CD4-positive, alpha-beta memory T cell (primary cell): ENCODE measurements at places on chromosomes 5 and 9. TPM values are rescaled to one million over a fixed set of nuclear protein-coding genes. Genes with fewer than 3 reads are reported as not detected.
A peak's percentile ranks its signal among the peaks of the same experiment; 100 is the strongest.

CYSTM1 gene
- 6.3 TPM for total RNA-seq

MED27 gene
- 15.6 TPM for total RNA-seq

CORO2A gene
- 8.3 TPM for total RNA-seq

KIAA1958 gene
- total RNA-seq, result 5.1 TPM

PROB1 gene
- 1.2 TPM for total RNA-seq

CACNA1B gene
- not detected for total RNA-seq

DNA sequence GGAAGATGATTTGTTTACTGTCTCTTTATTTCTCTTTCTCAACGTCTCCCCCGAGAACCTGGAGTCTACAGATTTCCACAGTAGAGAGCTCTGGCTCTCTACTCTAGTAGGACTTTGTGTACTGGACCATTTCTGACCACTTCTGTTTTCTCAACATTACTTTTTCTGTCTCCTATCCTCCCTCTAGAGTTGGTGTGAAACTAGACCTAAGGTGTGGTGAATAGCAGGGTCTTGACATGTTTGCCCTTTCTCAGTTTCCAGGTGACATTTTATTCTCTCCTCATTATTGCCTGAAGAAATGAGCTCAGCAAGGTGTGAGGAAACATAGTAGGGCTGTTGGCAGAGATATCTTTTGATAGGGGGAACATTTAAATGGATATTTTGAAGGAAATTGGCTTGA lies 62.1 kb upstream of the IL6ST start:
- H3K36me3 ChIP-seq, result no peaks in the 10 kb centered on the region
- no peak overlapping the region for H3K4me3 ChIP-seq
- H3K4me1 ChIP-seq, result peaks cover 80% of the 10 kb centered on the region
- no peak for DNase-seq

DNA sequence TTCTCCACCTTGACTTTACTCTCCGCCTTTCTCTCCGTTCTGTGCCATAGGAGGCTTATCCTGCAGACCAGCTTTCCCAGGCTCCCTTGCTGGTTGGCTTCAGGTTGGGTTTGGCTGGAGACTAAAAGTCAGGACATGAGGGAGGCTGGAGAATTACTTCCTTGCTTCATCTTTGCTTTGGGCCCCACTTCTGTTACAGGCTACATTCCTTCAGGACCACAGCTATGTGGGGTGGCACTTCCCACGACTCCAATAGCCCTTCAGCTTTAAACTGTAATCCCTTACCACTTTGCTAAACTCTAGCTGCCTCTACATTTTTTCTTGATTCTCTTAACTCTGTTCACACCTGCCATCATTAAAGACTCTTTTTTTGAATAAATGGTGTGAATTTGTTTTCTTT lies 186.7 kb upstream of the NR4A3 start:
- DNase-seq, result no peak
- H3K36me3 ChIP-seq, result no peaks in the 10 kb centered on the region

- no peaks in the 10 kb centered on the region for H3K36me3 ChIP-seq
- DNase-seq, result peak; percentile 55
- H3K4me3 ChIP-seq, result peak overlapping the region; percentile 24
- no peak overlapping the region for H3K27ac ChIP-seq
- H3K4me1 ChIP-seq, result peaks cover 39% of the 10 kb centered on the region
Observed at GRCh38 chr9:97848480-97849237, 4.4 kb upstream of the FOXE1 start.

DNA sequence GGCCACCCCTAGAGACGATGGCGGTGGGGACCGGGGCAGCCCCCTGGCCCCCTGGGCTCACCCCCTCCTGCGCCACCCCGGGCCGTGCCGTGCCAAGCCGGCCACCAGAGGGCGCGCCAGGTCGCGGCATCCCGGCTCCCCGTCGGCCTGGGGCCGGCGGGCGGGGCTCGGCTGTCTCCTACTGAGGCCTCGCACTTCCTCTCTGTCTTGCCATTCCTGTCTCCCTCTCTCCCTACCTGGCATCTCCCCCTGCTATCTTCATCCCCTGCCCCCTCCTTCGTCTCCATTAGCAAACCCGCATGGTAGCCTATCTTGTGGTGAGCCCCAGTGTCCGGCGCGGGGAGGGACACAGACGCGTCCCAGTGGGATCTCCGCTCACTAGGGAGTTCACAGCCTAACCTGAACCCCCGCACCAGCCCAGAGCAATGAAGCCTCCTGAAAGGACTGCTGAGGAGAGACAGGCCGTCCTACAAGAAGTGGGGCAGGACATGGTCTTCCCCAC lies 29.8 kb upstream of the FABP6 start:
- H3K4me3 ChIP-seq, result no peak overlapping the region
- no peak overlapping the region for H3K27ac ChIP-seq
- DNase-seq, result peak; percentile 46
- peaks cover 14% of the 10 kb centered on the region for H3K4me1 ChIP-seq
- H3K36me3 ChIP-seq, result no peaks in the 10 kb centered on the region
- no peaks in the 10 kb centered on the region for H3K27me3 ChIP-seq

DNA sequence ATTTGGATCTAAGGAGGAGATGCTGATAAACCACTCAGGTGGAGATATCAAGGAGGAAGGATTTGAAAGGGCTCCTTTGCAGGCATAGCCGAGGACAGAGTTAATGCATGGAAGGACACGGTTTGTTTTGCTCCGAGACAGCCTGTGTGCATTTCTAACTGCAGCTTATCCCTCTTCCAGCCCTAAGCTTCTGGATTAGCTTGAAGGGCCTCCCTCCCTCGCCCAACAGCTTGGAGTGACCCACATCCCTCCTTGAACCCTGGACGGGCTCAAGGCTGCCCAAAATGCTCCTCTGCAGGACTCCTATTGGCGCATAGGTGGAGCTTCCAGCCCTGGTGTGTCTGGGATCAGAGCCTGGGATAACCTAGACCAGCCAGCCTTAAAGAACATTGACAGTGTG lies 66.7 kb downstream of the PPARGC1B start:
- no peaks in the 10 kb centered on the region for H3K27me3 ChIP-seq
- no peaks in the 10 kb centered on the region for H3K36me3 ChIP-seq
- no peak overlapping the region for H3K27ac ChIP-seq
- H3K4me3 ChIP-seq, result no peak overlapping the region

DNA sequence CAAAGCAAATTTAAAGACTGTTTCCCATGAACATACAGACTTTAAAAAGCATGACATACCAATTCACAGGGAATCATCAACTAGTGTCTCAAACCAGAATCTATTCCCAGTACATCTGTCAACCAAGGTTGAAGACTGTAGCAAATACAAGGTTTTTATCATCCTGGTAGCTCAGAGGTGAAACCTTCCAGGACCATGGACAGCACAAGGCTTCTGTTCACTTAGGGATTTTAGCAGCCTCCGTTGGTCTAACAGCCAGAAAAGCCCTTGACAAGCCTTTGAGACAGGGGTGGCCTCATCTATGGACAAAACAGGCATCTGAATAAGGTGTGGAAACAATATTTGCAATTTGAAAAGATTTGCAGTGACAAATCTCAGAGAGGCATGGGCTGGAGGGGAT lies 119.0 kb downstream of the TRIM32 start:
- no peak overlapping the region for H3K4me3 ChIP-seq
- DNase-seq, result no peak

- H3K27me3 ChIP-seq, result no peaks in the 10 kb centered on the region
- DNase-seq, result no peak
- H3K27ac ChIP-seq, result no peak overlapping the region
- H3K4me1 ChIP-seq, result no peaks in the 10 kb centered on the region
- no peaks in the 10 kb centered on the region for H3K36me3 ChIP-seq
Observed at GRCh38 chr5:53359916-53360517, 120.4 kb upstream of the FST start.

DNA sequence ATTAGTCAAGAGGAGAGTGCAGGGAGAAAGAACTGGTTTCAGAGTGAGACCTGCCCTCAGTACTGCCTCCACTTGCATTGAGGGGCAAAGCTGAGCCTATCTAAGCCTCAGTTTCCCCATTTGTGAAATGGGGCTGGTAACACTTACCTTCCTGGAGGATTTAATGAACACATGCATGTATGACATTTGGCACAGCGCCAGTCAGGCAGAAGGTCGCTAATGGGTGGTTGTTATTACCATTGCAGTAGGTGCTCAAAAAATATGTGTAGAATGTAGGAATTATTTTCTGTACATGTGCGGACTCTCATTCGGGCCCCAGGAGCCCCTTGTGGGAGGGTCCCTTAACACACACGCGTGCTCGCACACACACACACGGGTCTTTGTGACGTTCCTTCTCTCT lies 10.9 kb downstream of the FAT2 start:
- no peaks in the 10 kb centered on the region for H3K36me3 ChIP-seq
- H3K4me3 ChIP-seq, result no peak overlapping the region
- no peak for DNase-seq
- no peaks in the 10 kb centered on the region for H3K27me3 ChIP-seq
- no peaks in the 10 kb centered on the region for H3K4me1 ChIP-seq

DNA sequence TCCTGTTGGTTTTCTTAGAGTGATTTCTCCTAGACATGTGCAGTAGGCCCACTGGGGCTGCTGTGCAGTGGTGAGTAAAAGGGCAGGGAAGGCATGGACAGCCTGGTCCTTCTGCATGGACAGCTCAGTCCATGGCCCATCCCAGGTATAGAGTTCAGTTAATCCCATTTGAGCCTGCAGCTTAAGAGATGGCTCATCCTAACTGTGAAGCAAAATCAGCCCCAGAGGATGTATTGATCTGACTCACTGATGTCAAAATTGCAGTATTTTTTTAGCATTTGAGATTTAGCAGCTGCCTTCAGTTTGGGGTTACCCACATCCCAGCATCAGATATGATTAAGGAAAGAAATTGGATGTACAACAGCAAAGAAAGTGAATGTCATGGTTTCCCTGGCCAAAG lies 93.4 kb downstream of the PDE6A start:
- no peak overlapping the region for H3K27ac ChIP-seq
- H3K36me3 ChIP-seq, result no peaks in the 10 kb centered on the region
- no peaks in the 10 kb centered on the region for H3K4me1 ChIP-seq

DNA sequence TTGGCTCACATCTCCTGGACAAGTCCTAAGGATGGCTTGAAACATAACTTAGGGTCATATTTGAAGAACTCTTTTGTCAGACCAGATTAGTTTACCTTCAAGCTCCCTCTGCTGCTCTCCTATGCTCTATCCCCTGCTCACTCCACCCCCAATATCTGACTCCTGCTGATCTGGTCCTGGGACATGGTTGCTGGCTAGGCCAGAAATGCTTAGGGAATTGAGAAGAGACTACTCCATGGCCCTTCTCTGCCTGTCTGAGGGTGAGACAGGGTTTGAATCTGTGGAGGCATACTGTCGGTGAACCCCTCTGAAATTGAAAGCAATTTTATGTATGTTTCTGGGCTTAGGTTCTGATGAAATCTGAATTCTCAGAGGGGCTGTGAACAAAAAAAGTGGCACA lies 3.3 kb downstream of the OTULIN start:
- no peak overlapping the region for H3K4me3 ChIP-seq
- DNase-seq, result no peak
- no peaks in the 10 kb centered on the region for H3K36me3 ChIP-seq

DNA sequence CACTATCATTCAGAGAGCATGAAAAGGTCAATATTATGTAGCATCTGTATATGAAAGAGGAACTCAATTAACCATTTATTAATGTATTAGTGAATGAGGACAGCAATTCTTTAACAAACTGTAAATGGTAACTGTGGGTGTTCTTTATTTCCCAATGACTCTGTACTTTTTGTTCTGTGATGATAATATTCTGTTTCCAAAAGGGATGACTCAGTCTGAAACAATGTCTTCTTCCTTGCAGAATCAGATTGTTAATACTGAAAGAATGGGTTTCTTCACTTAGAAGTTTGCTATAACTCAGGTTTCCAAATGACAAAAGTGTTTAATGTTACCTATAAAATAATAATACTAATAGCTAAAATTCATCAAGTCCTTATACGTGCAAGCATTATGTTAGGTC lies 1518.7 kb upstream of the WWC1 start:
- no peaks in the 10 kb centered on the region for H3K4me1 ChIP-seq
- H3K36me3 ChIP-seq, result no peaks in the 10 kb centered on the region
- H3K27ac ChIP-seq, result no peak overlapping the region
- DNase-seq, result no peak
- no peak overlapping the region for H3K4me3 ChIP-seq
- no peaks in the 10 kb centered on the region for H3K27me3 ChIP-seq

- H3K27ac ChIP-seq, result no peak overlapping the region
- H3K4me1 ChIP-seq, result no peaks in the 10 kb centered on the region
- H3K27me3 ChIP-seq, result no peaks in the 10 kb centered on the region
Observed at GRCh38 chr5:82019342-82020138, 47.7 kb downstream of the ATG10 start.

- H3K4me1 ChIP-seq, result no peaks in the 10 kb centered on the region
- H3K36me3 ChIP-seq, result no peaks in the 10 kb centered on the region
- no peak for DNase-seq
- H3K4me3 ChIP-seq, result no peak overlapping the region
- H3K27ac ChIP-seq, result no peak overlapping the region
Observed at GRCh38 chr9:122191584-122191983, 31.9 kb downstream of the MORN5 start.

GRCh38 chr5:142814122-142814521 lies 43.9 kb downstream of the ARHGAP26 start:
- H3K27ac ChIP-seq, result no peak overlapping the region
- H3K27me3 ChIP-seq, result no peaks in the 10 kb centered on the region
- H3K36me3 ChIP-seq, result no peaks in the 10 kb centered on the region
- no peaks in the 10 kb centered on the region for H3K4me1 ChIP-seq
- DNase-seq, result no peak
- H3K4me3 ChIP-seq, result no peak overlapping the region

DNA sequence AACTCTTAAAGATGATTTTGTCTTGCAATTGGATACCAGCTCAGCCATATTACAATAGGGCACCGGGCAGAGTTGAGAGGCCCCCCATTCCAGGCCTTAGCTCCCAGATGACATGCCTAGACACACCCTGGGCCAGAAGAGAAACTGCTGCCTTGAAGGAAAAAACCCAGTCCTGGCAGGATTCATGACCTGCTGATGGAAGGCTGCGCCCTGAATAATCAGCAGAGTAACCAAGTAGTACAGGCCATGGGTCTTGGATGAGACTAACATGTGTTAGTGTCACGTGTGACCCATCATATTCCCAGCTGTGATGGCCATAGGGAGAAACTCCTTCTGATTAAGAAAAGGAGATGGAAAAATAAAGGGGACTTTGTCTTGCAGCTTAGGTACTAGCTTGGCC lies 39.0 kb upstream of the DEPDC1B start:
- no peaks in the 10 kb centered on the region for H3K4me1 ChIP-seq
- H3K27me3 ChIP-seq, result no peaks in the 10 kb centered on the region
- no peak for DNase-seq
- H3K36me3 ChIP-seq, result no peaks in the 10 kb centered on the region
- H3K4me3 ChIP-seq, result no peak overlapping the region

- H3K4me3 ChIP-seq, result no peak overlapping the region
- DNase-seq, result no peak
- H3K27me3 ChIP-seq, result no peaks in the 10 kb centered on the region
- no peaks in the 10 kb centered on the region for H3K36me3 ChIP-seq
- no peaks in the 10 kb centered on the region for H3K4me1 ChIP-seq
Observed at GRCh38 chr9:110180511-110181434, 27.2 kb downstream of the C9orf152 start.

DNA sequence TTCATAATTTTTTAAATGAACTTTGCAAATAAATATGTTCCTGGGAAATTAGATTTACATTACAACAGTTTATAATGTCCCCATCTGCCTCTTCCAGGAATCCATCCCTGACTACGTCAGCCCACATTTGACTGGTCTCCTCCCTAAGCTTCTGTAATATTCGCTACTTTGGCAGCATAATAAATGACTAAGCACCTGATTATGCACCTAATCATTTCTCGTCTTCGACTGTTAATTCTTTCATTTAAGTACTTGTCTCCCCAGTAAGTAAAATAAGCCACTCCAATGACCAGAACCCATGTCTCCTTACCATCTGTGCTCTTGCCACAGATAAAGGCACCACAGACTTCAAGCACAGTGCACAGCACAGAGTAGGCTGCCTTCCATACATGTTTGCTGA lies 122.7 kb downstream of the DENND1A start:
- H3K36me3 ChIP-seq, result no peaks in the 10 kb centered on the region
- no peak overlapping the region for H3K27ac ChIP-seq
- no peaks in the 10 kb centered on the region for H3K27me3 ChIP-seq
- DNase-seq, result no peak
